Liver (tissue), 10 donors: ENCODE measurements at places on chromosomes 3 and 15.
A peak's percentile ranks its signal among the peaks of the same experiment; 100 is the strongest.

DNA sequence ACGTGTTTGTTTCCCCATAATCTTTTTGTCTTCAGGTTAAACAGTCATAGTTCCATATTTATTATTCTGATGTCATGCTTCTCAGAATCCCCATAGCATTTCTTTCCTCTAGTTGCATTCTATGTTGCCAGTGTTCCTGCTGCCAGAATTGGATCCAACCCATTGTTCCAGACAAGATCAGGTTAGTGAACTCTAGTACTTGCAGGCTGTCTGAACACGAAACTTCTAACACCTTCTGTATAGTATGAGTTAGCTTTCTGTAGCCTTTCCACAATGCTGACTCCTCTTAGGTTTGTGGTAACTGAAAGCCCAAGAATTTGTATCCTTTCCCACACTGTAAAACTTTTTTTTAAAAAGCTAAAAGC, 88.0 kb upstream of the ROPN1 start:
- no peak for DNase-seq

GRCh38 chr15:55108858-55109518, 87.8 kb downstream of the RSL24D1 start:
- peak; percentile 71 for DNase-seq

GRCh38 chr3:151226088-151226563, 23.1 kb upstream of the GPR171 start:
- no peak for DNase-seq

DNA sequence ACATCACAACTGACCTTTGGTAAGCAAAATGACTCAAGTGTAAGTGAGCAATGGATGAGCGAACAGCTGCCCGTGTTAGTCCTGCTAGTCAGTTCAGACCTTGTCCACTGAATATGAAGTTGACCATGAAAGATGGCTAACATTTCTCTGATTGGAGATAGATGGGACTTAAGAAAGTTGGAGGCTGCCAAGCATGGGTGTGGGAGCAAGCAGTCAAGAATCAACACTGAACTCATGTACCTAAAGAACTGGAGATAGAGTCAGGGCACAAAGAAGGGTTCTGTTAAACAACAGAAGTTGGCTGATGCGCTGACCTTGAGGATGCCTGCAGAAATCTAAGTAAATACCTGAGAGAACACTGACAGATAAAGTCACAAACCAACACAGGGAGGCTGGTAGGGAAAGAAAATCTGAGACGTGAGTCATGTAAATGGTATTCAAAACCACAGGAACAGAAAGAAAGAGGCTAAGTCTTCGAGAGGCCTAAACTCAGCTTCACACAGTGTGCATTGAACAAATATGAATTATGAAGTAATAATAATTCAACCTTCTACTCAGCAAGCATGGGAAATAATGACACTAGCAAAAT, 30.7 kb upstream of the ANPEP start:
- DNase-seq: no peak

DNA sequence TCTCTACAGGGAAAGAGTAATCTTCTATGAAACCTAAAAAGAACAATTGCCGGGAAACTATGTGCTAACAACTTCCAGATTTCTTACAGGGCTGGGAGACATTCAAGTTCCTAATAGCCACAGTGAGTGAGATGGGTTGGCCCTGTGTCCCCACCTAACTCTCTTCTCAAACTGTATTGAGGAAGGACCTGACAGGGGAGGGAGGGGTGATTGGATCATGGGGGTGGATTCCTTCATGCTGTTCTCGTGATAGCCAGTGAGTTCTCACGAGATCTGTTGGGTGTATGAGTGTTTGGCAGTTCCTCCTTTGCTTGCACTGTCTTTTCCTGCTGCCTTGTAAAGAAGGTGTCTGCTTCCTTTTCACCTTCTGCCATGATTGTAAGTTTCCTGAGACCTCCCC, 958.7 kb downstream of the AGBL1 start:
- DNase-seq: no peak

DNA sequence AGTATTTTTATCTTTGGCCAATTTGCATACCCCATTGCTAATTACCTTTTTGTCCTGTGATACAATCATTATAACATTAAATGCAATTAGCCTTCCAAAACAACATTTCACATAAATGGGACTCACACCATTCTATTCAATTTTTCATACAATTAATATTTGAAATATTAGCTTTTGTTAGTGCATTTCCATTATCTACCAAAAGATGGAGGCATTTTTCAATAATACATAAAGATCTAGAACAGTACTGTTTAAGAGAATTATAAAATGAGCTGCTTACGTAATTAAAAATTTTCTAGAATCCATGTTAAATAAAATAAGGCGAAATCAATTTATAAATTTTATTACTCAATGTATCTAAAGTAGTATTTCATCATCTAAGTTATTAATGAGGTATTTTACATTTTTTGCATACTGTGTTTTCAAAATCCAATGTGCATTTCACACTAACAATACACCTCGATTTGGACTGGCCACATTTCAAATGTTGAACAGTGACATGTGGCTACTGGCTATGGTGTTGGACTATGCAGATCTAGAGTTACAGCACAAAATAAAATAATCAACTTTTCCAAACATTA, 74.3 kb downstream of the TJP1 start:
- DNase-seq: no peak

DNA sequence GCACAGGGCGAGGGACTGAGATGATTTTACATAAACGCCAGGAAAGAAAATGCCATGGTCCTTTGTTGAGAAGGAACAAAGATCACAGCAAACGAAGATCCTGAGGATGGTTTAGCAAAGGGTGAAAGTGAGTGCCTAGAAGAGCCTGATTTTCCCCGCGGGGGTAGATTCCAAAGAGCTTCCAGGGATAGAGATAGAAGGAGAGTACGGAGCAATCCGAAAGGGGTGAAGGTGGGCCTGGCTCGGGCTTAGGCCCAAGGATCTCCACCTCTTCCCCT, 977 bp downstream of the CDC25A start:
- DNase-seq: no peak

- no peak for DNase-seq
Observed at GRCh38 chr3:108122276-108122675, 31.4 kb upstream of the CD47 start.

- DNase-seq: no peak
Observed at GRCh38 chr3:12996181-12996506, 77.1 kb downstream of the IQSEC1 start.

- DNase-seq: no peak
Observed at GRCh38 chr3:68256635-68257223, 602.3 kb upstream of the SUCLG2 start.

- DNase-seq: no peak
Observed at GRCh38 chr3:53426918-53427317, 67.5 kb upstream of the CACNA1D start.

GRCh38 chr3:73569246-73569760, 55.4 kb downstream of the PDZRN3 start:
- no peak for DNase-seq

DNA sequence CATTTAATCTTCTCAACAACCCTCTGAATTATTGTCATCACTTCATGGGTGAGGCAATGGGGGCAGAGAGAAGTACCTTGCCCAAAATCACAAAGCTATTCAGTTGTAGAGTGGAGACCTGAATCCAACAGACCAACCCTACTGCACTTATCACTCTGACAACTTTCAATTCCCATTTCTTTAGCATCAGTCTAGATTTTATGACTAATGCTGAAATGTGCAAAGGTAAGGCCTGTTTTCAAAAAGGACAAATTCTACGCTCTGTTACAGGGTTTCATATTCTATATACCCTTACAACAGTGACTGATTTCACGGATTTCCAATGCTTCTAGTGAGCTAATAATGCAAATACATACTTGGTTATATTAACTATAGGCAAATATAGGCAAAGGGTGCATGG, 286.0 kb downstream of the ADAMTS17 start:
- no peak for DNase-seq

GRCh38 chr3:184344579-184345316, 7.3 kb downstream of the FAM131A start:
- no peak for DNase-seq

GRCh38 chr3:53570709-53571108, 76.3 kb downstream of the CACNA1D start:
- no peak for DNase-seq

DNA sequence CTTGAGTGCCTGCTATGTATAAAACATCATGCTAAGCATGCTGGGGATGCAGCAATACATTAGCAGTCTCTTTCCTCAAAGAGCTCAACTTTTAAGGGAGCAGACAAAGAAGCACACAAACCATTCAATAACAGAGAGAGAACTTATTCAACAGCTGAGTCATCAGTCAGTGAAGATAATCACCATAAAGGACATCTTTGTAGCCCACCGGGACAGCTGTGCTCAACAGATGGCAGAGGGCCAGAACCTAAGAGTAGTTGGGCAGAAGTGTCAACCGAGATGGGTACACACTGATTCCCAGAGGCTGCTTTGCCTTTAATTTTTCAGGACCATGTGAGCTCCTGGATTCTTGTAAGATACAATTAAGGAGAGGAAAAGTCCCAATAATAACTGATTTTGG, 4.2 kb upstream of the RAB8B start:
- DNase-seq: no peak

- DNase-seq: no peak
Observed at GRCh38 chr3:120615847-120616609, 19.9 kb downstream of the NDUFB4 start.
